HAP-1 (cell line): ENCODE measurements at places on chromosomes 1 and 21.

- no peak for DNase-seq
Observed at GRCh38 chr1:1989102-1989542, 14.5 kb downstream of the CFAP74 start.

DNA sequence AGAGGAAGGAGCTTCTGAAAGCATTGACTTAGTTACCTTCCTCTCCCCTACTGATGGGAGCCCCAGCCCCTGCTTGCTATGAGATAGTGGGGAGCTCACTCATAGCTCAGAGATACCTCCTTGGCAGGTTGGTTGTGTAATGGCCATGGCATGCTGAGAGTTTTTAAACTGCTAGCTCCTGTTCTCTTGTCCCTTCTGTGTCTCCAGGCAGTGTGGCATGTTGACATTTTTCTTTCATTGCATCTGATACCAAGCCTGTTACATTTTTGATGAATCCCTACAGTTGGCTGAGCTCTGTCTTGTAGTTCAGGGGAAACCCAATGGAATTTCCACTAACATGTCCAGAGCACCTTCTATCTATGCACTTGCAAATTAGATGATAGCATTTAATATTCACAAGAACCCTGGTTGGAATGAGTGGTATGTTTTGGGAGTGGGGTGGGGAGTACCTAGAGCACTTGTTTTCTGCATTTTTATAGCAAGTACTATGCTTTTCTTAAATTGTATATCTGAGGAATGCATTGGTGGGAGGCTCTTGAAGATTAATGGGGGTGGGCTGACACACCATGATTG lies 39.1 kb upstream of the EFCAB14 start:
- DNase-seq = no peak

- DNase-seq = no peak
Observed at GRCh38 chr1:247212012-247212411, 40.2 kb upstream of the ZNF124 start.

DNA sequence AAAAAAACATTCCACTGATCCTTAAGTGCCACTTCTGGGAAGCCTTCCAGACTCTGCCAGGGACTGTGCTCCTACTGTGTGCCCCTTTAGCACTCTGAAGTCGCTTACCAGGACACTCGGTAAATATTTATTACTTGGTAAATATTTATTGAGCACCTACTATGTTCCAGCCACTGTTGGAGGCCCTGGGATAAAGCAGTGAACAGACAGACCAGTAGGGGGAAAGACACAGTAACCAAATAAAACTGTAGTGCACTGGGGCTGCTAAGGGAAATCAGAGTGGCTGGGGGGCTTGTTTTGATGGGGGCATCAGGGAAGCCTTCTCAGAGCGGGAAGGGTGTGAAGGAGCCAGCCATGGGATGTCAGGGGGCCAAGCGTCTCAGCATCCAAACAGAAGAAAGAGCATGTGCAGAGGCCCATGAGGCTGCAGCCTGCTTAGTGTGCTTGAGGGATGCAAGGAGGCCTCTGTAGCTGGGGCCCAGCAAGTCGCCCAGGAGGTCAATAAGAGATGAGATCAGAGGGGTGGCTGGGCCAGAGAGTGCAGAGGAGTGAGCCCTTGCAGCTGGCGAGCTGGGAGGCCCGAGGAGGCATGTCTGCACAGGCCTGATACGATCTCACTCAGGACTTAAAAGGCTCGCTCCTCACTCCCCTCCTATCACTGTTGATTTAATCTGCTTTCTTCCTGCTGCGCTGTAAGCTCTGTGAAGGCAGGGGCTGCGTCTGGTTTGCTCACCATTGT lies 28.6 kb downstream of the KAZN start:
- DNase-seq = no peak

GRCh38 chr1:10561497-10561896 lies 86.7 kb downstream of the PEX14 start:
- DNase-seq = no peak

GRCh38 chr1:183363972-183364371 lies 54.2 kb downstream of the NMNAT2 start:
- no peak for DNase-seq

DNA sequence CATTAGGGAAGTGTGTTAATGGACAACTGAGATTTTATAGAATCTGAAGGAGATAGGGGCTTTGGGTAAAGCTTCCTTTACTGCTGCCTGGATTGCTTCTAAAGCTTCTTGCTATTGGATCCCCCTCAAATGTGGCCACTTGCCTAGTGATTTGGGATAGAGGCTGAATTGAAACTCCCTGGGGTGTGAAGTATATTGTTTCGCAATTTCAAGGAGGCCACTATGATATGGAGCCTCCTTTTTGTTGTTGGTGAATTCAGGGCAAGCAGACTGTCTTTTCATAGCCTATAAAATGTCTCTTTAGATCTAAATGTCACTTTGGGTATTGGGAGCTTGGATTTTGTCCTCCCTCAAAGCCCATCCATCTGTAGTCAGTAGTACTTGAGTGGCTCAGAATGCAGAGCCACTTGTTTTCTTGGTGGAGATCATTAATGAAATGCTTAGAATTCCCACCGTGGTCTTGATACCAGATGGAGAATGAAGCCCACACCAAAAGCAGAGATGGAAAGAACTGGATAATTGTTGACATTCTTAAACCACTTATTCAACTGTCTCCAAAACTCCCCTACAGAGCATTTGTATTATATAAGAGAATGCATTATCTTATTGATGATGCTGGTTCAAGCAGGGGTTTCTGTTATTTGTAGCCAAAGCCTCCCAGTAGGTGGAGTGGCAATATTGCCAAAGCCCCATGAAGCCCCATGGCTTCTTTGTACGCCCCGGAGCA lies 144.3 kb upstream of the KCNE2 start:
- no peak for DNase-seq

GRCh38 chr21:32599091-32599490 lies 13.1 kb downstream of the CFAP298 start:
- DNase-seq = no peak

DNA sequence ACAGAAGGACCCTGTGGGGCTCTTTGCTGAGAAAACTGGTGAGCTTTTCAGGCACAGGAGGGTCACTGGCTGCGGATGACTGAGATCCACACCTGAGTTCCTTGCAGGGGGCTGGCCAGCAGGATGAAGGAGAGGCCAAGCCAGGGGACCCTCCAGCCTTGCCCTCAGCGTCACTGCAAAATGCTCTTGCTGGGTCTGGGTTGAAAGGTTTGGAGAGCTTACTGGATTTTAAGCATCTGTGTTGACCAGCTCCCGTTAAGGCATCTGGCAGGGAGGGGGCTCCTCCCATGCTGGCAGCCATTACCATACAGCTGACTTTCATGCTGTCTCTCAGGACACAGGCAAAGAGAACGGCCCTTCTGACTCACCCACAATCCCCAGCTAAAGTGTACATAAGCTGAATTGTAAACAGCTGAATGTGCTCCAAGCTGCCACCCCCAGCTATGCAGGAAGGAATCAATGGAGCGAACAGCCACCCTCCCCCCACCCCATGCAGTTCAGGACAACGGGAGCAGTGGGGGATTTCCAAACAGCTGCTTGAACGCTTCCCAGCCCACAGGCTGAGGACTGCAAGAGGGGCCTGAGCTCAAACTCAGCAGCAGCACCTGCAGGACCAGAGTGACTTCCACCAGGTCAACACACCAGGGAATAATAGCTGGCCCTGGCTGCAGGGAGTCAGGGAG lies 21.3 kb upstream of the A3GALT2 start:
- peak; percentile 68 for DNase-seq

- no peak for DNase-seq
Observed at GRCh38 chr1:70979881-70980280, 67.7 kb downstream of the PTGER3 start.

GRCh38 chr1:169124459-169124858 lies 18.0 kb downstream of the ATP1B1 start:
- DNase-seq = no peak

- no peak for DNase-seq
Observed at GRCh38 chr1:150789396-150789795, 18.7 kb downstream of the CTSK start.

GRCh38 chr1:234498448-234499118 lies 19.6 kb upstream of the TARBP1 start:
- no peak for DNase-seq

- DNase-seq = peak; percentile 67
Observed at GRCh38 chr1:20732071-20732587, 374 bp downstream of the SH2D5 start.

DNA sequence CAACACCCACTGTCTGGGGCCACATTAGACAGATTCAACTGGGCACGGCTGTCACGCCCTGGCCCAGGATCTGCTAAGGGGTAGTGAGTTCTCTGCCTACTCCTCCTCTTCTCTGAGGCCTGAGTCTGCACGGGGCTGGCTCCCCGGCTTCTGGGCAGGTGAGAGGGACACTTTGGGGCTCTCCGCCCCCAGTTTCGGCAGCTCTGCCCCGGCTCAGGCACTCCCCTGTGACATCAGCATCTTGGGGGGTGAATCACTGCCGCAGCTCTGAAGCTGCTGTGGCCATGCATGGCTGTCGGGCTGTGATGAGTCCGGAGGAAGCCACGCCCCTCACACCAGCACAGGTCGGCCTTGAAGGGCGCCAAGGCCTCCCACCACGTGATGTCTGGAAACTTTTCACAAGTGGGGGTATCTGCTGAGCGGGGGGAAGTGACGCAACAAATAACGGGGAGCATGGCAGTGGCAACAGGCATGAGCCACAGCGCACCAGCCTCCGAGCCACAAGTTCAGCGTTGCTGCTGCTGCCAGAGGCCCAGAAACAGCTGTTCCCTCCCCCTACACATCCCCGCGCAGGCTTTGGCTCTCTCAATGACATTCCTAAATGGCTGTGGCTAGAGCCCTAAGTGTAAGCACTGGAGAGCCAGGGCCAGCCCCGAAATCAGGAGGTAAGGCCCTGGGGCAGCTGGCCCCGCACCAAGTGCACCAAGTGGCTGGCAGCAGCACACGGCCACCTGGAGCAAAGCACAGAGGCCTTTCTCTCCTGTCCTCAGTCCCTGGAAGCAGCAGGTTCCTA lies 26.3 kb downstream of the ZBTB17 start:
- DNase-seq = no peak
